RPMI7951 (cell line): ENCODE measurements at places on chromosomes 7 and 10. TPM values are rescaled to one million over a fixed set of nuclear protein-coding genes. Genes with fewer than 3 reads are reported as not detected.

The RAMP3 gene
- total RNA-seq: 0.78 and 0.84 TPM in 2 replicates

The VAX1 gene
- not detected in 2 replicates for total RNA-seq

The TRIM74 gene
- not detected in 2 replicates for total RNA-seq

The UNC5B gene
- total RNA-seq: 19.3 and 25.3 TPM in 2 replicates

The NPSR1 gene
- not detected in 2 replicates for total RNA-seq

The FAM25G gene
- total RNA-seq: not detected in 2 replicates

The BHLHA15 gene
- 0.36 TPM in 1 of 2 replicates, not detected in the other for total RNA-seq

The TAF5 gene
- 6.4 and 8.4 TPM in 2 replicates for total RNA-seq

The SERPINE1 gene
- 221 and 238 TPM in 2 replicates for total RNA-seq

GRCh38 chr7:77664715-77665114, 31.5 kb upstream of the RSBN1L start:
- no peak for DNase-seq

DNA sequence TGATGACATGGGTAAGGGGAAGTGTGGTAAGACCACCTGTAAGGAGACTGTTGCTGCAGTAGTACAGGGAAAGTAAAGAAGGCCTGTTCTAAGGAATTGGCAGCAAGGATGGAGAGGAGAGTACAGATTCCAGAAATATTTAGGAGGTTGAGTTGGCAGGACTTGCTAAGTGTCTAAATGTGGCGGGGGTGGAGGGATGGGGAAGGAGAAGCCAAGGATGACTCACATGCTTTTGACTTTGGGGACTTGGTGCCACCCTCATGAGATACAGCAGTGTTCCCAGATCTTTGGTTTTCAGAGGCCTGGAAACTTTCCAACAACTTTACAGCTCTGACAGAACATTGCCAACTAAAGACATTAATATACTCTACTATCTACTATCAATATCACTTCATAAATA, 45.4 kb downstream of the CDK6 start:
- DNase-seq: peak; percentile 89

- no peak for DNase-seq
Observed at GRCh38 chr10:34116220-34116641, 698.9 kb downstream of the PARD3 start.

DNA sequence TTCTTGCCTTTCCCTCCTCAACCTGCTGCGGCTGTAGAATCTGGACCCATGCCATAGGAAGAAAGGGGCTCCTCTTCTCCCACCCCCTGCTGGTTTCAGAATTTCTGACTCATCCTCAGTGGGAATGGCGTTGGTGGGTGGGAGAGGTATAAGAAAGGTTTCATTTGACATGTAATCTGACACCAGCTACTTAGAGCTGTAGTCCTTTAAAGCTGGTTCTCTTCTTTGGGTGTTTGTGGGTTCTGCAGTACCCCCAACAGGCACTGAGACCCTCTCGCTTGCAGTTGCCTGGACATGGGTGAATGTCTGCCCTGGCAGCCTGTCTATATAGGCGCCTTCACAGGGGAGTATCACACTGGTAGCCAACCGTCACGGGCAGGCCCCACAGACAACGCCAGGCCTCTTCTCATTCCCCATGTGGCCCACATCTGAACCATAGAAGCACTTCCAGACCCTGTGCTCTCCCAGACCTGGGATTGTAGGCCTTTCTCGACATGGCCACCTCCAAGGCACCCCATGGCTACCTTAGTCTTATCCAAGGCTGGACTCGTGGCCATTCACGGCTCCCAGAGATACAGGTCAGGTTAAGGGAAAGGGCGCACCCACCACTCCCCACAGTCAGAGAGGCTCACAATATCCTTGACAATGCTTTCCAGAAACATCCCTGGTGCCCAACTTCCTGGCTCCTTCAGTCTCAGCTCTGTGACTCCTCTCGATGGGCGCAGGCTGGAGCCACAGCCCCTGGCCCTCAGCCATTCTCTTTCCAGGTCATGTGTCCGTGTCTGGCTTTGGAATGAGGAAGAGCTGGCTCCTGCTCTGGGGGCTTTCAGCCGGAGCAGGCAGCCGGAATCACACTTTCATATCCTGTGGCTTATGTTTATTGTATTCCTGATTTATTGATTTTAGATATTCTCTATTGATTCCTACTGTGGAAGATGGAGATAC, 17.5 kb downstream of the ZNF862 start:
- DNase-seq: peak; percentile 77

DNA sequence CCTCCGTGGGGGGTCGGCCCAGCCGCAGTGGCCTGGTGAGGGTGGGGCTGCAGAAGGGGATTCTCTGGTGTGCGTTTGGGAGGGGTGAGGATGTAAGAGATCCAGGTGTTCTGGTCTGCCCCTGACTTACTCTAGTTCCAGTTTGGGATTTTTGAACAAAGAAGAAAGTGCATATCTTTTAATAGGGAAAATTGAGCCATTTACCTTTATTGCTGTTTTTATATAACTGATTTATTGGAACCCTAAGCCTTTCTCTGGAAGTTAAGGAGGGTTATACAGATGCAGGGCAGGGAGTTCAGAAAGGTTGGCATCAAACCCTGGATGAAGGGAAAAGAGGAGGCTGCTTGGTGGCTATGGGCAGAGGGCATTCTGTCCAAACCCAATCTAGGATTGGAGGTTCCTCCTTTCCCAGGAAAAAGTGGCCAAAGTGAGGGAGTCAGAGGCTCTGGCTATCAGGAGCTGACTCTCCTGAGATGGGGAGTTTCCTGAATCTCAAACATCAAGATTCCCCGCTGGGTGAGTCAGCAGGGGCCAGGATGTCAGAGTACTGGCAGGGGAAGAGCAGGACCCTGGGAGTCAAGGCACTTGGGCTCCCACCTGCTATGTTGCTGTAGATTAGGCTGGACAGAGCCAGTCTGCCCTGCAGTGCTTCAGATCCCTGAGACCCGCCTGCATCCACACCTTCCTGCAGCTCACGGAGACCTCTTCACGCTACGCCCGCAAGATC, 67.5 kb downstream of the CLIP2 start:
- DNase-seq: peak; percentile 49

- DNase-seq: no peak
Observed at GRCh38 chr10:3919709-3920308, 134.8 kb upstream of the KLF6 start.

DNA sequence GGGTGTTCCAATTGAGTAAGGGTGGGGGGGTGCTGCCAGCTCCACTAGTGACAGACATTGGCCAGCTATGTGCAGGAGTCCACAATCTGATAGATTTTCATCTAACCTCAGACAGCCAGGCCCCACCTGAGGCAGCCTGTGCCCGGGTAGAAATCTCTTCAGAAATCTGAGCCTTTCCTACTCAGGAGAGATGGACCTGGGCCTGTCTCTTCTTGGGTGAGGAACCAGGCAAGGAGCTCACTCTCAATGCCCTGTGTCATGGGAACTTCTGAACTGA, 86.9 kb downstream of the UBE2H start:
- no peak for DNase-seq

DNA sequence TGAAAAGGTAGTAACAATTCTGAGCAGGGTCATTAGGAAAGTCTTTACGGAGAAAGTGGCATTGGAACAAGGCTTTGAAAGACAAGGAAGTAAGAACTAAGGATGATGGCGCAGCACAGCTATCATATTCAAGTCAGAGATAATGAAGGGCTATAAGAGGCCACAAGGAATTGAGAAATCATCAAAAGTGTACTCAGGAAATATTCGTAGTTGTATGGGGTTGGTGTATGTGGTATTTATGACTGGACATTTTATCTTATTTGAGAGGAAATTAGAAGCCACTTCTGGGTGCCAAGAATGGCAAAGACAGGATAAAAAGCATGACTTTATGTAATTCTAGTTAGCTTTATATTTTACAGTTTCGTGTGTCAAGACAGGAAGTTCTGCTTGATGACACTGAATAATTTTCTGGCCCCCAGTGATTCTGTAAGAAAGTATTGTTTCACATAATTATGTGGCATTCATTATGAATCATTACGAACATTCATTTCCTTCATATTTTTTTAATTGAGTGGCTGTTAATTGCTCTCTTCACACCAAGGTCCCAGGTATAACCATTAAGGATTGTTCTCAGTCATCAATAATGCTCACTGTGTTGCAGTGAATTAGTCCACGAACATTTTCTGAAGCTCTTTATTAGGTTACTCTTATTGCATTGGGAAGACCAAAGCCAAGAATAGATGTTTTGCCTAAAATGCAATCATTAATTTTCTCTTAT, 244.3 kb downstream of the PHF14 start:
- no peak for DNase-seq

DNA sequence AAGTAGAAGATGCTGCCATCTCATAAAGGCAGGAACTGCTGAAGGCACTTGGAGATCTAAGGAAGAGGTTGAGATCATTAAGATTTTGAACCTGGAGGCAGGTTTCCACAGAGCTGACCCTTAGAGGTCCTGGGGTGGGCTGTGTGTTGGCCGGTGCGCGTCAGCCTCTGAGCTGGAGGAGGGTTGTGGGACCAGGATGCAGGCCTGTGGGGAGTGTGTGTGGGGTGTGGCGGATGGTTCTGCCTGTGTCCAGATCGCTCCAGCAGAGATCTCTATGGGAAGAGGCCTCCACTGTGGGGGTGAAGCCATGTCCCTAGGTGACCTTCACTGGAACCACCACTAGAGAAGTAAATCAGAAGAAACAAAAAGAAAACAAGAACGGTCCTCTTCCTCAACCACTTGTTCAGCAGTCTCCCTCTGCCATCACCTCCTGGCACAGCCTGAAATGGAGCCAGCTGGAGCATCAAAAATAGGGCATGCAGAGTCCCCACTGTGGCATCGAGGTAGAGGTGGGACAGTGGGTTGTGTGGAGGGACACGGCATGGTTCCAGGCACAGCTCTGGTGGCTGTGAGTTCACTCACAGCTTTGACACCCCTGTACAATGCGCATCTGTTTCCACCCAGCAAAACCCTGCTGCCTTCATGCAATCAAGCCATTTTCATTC, 453.8 kb downstream of the TCERG1L start:
- DNase-seq: no peak

GRCh38 chr10:114548662-114549061, 109.4 kb downstream of the ABLIM1 start:
- DNase-seq: no peak

DNA sequence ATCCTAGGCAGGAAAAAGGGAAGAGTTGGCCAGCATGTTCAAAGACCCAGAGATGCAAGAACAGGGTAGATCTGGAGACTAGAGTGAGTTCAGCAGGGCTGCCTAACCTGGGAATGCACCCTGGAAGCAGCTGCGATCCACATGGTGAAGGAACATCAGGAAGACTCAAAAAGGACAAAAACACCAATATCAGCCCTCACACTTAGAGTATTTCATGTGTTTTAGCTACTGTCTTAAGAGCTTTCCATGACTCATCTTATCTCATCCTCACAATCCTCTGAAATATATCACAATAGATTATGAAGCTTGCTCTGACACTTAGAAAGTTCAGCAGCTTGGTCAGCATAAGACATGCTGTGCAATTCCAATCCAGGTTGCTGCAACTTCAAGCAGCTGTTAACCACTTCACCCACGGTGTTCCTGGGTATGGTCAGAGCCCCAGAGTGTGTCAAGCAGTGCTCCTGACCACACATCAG, 380.9 kb downstream of the PARD3 start:
- peak; percentile 41 for DNase-seq

DNA sequence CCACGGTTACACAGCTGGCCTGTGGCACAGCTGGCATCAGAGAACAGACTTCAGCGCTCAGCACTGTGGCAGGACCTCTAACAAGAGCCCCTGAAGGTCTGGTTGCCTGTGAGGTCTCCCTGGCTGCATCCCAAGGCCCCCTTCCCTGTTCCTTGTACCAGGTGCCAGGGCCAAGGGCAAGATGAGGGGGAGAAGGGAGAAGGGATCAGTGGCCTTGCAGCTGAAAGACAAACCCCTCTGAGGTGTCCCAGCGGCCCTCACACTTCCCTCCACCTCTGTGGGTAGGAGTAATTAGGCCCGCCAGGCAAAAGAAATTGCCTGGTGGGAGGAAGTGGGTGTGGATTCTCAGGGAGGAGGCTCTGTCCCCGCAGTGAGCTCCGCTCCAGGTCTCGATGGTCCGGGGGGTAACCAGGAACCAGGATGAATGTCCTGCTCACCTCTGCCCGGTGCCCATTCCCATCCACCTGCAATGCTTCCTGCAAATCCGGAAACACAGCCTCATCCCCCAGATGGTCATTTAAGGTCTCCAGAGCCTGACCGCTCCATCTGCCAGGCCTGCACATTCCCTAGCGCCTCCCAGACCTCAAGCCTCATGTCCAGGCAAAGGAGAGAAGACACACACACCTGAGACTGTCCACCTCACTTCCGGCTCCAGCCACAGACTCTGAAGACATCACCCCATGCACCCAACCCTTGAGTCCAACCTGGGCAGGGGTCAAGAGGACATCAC, 22.7 kb downstream of the GRID2IP start:
- DNase-seq: no peak

- no peak for DNase-seq
Observed at GRCh38 chr10:69232736-69233480, 12.8 kb downstream of the HKDC1 start.

DNA sequence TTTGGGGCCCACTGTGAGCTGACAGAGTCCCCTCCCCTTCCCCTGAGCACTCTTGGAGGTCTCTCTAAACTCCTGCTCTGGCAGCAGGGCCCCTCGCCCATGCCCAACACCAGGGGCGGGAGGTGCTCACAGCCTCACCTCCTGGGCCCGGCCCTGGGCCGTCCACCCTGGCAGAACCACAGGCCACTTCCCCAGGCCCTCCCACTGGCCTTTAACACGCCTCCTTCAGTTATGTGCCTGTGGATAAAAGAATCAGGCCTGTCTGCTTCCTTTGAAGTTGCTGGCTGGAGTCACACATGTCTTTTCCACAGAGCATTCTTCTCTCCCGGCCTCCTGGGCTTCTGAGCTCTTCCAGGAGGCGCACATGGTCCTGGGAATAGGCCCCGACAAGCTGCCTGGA, 10.2 kb downstream of the MYL10 start:
- DNase-seq: peak; percentile 83

- DNase-seq: peak; percentile 13
Observed at GRCh38 chr10:76540331-76540730, 1097.3 kb downstream of the KCNMA1 start.

- DNase-seq: peak; percentile 91
Observed at GRCh38 chr10:71998840-71999194, 34.6 kb downstream of the CHST3 start.

- peak; percentile 26 for DNase-seq
Observed at GRCh38 chr10:23968301-23968700, 240.6 kb upstream of the KIAA1217 start.

- peak; percentile 81 for DNase-seq
Observed at GRCh38 chr10:85645926-85646711, 720.5 kb downstream of the GRID1 start.

- no peak for DNase-seq
Observed at GRCh38 chr7:151715666-151716315, 161.1 kb downstream of the PRKAG2 start.
